ENCODE measurements at places on chromosomes 7 and 10.
A peak's percentile ranks its signal among the peaks of the same experiment; 100 is the strongest.

GRCh38 chr7:130296221-130296951 is 3.4 kb downstream of the CPA4 start:
- no peak for DNase-seq

GRCh38 chr7:149205690-149206381 is 10.5 kb downstream of the ZNF282 start:
- no peak for DNase-seq

GRCh38 chr7:25353196-25353595 is 124.9 kb upstream of the NPVF start:
- DNase-seq, result no peak

DNA sequence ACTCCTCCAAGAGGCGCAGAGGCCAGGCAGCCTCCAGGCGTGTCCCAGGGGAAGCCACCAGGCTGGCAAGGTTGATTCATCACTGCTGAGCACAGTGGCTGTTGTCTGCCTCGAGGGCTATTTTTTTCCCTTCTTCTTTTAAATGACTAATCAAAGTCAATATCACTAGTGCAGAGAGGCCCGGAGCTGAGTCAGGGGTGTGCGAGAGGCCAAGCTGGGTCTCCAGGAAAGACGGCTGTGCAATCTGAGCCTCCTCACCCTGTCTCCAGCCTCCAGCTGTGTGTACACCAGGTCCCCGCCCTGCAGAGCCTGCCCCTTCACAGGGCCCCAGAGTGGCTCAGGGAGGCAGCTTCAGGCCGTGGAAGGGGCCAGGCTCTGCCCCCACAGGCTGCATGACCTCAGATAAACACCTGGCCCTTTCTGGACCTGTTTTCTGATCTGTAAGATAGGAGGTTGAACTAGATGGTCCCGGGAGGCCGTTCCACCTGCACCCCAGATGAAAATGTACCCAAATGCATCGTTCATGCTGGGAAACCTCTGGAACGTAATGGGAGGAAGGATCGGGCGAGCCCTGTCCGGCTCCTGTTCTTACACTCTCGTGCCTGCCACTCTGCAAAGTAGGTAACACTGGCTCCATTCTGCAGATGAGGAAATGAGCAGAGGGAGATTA is 3.7 kb downstream of the STX1A start:
- peak; percentile 95 for DNase-seq

- DNase-seq, result no peak
Observed at GRCh38 chr10:314871-315270, 179.6 kb downstream of the ZMYND11 start.

DNA sequence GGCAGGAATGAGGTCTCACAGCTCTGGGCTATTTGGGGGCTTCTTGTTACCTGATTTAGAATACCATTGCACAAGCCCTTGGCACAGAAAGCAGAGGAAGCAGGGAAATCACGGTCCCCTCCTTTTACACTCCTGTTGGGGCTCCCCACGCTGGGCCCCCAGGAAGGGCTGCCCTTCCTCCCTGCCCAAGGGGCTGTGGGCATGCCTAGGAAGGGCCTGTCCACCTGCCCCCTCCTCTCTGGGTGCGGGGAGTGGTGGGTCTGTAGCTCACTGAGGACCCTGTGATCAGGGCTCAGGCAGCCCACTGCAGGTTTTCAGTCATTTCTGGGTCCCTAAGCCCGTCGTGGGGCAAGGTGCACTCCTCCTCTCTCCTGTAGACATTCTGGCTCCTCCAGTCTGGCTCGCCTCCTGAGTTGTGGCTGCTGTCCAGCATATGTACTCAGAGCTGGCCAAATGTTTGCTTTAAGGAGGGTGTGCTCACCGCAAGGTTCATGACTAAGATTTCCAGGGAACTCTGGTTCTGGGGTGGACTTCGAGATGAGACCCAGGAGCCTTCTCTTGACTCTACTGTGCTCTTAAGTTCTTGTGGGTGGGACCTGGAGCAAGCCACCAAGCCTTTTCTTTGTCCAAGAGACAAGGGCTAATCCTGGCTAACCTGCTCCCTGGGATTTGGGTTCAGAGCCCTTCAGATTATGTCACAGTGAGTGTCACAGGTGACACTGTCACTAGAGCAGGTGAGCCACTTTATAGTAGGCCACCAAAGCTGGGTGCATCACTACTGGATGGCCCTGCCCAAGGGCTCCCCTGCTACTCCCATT is 56.0 kb downstream of the TACR2 start:
- peak; percentile 92 for DNase-seq

DNA sequence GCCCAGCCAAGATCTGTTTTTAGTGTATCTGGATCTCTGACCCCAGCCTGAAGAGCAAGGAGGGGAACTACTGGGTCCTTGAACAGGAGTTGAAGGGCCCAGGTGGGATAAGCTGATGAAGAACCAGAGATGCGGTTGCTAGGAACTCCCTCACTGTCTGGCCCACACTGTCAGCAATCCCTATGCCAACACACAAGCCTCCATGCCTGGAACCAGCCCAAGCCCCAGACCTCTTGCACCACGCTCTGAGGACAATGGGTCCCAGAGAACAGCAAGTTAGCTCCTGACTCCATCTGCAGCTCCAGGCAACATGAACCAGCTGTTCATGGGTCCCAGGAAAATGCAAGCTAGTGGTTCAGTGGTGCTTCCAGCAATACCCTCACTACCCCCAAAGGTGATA is 2.4 kb downstream of the NAT16 start:
- no peak for DNase-seq
